ENCODE measurements at places on chromosomes 1 and 21.

GRCh38 chr1:219938706-219939105 is 10.3 kb upstream of the SLC30A10 start:
- DNase-seq, result no peak

- DNase-seq, result no peak
Measured at GRCh38 chr1:47696404-47696736, 258.5 kb downstream of the FOXD2 start.

GRCh38 chr1:228176024-228176395 is 10.4 kb downstream of the IBA57 start:
- no peak for DNase-seq

DNA sequence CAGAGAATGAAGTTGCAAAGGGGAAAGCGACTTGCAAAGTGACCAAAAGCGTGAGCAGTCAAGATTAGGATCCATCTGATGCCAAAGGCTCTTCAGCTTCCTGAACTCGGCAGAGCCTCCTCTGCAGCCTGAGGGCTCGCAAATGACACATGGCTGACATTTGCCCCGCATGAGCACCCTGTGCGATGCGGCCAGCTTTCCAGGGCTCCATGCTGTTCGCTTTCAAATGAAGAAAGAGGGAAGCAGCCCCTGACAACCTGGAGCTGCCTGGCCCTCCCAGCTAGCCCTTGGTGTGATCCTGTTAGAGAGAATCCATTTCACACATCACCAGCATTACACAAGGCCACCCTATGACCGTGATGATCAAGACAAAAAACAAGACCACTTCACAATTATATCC is 20.2 kb upstream of the FAM131C start:
- no peak for DNase-seq

DNA sequence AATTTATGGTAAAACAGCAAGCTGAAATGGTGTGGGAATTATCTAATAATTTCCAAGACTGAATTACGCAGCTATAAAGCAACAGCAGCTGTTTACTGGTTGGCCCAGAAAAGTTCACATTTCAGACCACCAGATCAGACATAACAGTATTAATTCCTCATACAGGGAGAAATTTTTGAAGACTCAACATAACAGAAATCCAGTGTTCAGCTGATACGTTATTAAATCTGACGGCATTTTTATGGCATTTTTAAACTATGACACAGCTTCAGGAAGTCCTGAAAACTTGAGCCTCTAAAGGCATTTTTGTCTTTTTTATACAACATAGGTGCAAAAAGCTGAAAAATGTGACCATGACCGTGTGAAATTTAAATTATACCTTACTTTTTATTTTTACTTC is 91.2 kb downstream of the APP start:
- DNase-seq, result no peak

- DNase-seq, result no peak
Measured at GRCh38 chr1:1352786-1353388, 3.7 kb upstream of the DVL1 start.
